ENCODE measurements at places on chromosomes 1 and 21. TPM values are rescaled to one million over a fixed set of nuclear protein-coding genes. Genes with fewer than 3 reads are reported as not detected.

The UTS2 gene
- not detected for total RNA-seq

The GLMP gene
- 32.9 TPM for total RNA-seq

GRCh38 chr21:35127851-35128250 is 78.7 kb upstream of the RUNX1 start:
- DNase-seq = no peak

DNA sequence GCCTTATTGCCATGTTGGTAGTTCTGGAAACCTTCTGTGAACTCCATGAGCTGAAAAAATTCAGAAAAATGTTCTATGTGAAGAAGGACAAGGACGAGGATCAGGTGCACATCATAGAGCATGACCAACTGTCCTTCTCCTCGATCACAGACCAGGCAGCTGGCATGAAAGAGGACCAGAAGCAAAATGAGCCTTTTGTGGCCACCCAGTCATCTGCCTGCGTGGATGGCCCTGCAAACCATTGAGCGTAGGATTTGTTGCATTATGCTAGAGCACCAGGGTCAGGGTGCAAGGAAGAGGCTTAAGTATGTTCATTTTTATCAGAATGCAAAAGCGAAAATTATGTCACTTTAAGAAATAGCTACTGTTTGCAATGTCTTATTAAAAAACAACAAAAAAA is 57.4 kb downstream of the KCNK1 start:
- no peak for DNase-seq

GRCh38 chr1:229280921-229281320 is 10.0 kb downstream of the RAB4A start:
- DNase-seq = no peak

- no peak for DNase-seq
Observed at GRCh38 chr1:113008365-113008714, 52.3 kb upstream of the SLC16A1 start.

DNA sequence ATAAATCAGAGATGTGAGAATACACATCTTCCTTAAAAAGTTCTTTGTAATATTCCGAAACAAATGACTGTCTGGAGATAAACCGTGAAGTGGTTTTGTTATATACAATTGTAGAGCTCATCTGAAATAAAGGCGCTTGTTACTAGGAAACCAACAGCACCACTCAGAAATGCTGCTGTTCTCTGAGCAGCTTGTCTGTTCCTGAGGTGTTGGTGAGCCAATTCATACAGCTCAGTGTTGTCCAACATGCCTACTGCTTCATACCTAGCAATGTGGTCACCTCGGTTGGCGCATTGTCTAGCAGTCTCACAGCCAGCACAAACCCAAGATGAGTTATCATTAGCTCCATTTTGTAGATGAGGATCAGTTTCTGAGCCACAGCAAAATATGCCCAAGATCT is 44.4 kb downstream of the GFI1 start:
- DNase-seq = no peak

All from left lobe of liver (tissue), 2 donors.